ENCODE measurements at places on chromosomes 12 and 14.

DNA sequence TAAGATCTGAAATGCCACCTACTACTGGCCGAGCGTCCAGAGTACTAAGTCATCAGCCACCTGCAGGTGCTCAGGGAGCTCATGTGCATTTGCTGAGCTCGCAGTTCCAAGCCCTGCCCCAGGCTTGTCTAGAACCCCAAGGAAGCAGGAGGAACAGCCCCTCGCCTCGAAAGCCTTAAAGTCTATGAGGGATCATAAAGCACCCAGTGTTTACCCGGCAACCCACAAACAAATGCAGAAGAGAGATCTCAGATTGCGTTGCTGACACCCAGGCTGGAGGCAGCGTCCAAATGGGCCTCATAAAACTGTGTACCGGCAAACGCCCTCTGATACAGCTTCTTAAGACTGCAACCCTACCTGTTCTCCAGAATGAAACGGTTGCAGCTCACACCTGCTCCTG is 6.8 kb downstream of the KDM2B start:
- DNase-seq: no peak

- no peak for DNase-seq
Measured at GRCh38 chr12:3928538-3929184, 55.5 kb upstream of the PARP11 start.

DNA sequence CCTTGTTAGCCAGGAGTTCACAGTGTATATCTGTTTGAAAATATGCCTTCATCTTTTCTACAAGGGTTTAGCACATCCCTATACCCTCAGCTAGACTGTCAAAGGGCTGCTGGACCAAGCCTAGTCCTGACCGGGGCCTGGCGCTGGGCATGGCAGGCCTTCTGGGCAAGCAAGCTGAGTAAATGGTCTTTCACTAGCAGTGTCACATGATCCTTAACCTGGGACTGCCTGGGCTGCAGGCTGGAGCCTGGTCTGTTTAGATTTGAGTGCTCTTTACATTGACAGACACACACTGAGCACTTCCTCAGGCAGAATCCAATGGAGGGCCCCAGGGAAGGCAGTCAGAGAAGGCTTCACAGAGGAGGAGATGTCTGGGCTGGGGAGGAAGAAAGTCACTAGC is 6.9 kb upstream of the AVIL start:
- no peak for DNase-seq

- DNase-seq: no peak
Measured at GRCh38 chr14:26522967-26523366, 74.9 kb downstream of the NOVA1 start.

- DNase-seq: peak; percentile 37
Measured at GRCh38 chr14:32075672-32076277, 1.3 kb upstream of the ARHGAP5 start.

DNA sequence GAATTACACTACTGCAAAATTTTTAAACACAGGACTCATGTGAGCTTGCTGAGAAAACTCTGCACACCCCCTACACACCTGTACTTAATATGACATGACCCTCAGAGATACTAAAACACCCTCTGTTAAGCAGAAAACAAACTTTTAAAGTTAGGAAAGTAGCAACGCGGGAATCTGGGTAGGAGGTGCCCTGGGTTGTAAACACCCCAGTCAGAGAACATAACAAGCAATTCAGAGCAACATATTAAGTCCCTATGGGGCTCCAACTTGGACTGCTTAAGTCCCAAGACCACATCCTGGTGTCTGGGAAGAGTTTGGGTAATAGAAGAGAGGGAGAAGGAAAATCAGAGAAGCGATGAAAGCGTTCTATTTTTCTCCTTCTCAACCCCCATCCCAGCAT is 1.2 kb downstream of the ATF7 start:
- DNase-seq: no peak

- DNase-seq: no peak
Measured at GRCh38 chr14:101058571-101058970, 155.0 kb upstream of the RTL1 start.

GRCh38 chr14:50055461-50056228 is 60.7 kb downstream of the VCPKMT start:
- DNase-seq: peak; percentile 33

DNA sequence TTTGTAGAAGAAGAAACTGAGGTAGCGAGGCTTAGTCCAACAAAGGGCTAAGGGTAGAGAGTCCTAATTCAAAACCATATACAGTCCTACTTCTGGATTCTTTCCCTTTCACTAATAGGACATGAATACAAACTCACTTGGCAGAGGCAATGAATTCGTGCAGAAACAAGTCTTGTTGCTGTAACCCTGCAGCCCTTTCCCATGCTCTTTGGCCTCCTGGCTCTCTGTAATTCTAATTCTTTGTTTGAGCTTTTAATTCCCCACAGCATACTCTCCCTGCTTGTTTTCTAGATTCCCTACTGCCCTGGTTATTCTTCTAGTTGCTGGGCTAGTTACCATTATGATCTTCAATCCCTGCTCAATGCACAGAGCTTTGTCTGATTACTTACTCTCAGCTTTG is 381.4 kb downstream of the ETNK1 start:
- DNase-seq: no peak

GRCh38 chr12:56874821-56875220 is 59.4 kb downstream of the SDR9C7 start:
- no peak for DNase-seq

DNA sequence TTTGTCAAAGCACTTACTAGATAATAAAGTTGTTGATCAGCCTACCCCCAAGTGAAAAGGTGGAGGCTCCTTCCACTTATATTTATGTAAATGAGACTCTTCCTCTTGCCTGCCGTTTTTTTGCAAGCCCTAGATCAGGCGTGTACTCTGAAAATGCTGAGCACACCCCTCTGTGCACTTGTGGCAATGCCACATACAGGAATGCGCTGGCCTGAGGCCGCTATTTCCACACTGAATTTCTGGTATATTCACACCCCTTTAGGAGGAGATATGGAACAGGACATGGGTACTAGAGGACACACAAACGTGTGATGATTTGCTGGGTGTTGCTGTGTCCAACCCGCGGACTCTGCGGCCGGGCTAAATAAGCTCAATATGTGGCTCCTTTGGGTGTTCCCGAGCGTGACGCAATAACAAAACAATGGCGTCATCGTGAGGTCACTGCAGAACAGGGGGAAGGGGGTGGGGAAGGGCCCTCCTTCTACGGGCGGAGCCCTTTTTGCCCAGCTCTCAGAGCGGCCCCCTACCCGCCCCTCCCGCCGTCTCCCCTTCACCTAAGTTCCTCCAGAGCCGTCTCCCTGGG is 554 bp upstream of the TSPAN31 start:
- DNase-seq: peak; percentile 91

DNA sequence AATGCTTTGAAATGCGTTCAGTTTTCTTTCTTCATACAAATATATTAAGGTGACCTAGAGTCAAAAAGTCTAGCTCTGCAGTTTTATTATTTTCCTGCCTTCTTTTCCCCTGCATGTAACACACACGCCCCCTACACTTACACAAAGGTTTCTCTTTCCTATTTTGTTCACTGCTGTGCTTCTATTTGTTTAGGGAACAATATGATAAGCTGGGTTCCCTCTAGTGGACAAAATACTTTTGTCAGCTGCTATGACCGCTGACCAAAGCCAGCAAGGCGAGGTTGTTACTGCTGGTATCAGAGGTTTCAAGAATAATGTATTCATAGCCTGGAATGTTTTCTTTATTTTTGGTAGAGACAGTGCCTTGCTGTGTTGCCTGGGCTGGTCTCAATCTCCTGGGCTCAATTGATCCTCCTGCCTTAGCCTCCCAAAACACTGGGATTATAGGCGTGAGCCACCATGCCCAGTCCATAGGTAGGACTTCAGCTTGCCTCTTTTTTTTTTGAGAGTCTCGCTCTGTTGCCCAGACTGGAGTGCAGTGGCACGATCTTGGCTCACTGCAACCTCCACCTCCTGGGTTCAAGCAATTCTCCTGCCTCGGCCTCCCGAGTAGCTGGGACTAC is 33.4 kb downstream of the FNTB start:
- DNase-seq: peak; percentile 72

GRCh38 chr14:51848120-51848519 is 12.3 kb upstream of the GNG2 start:
- DNase-seq: no peak

- peak; percentile 11 for DNase-seq
Measured at GRCh38 chr14:75454963-75455546, 27.2 kb downstream of the JDP2 start.

- DNase-seq: peak; percentile 44
Measured at GRCh38 chr12:123971770-123972456, 718 bp downstream of the CCDC92 start.

DNA sequence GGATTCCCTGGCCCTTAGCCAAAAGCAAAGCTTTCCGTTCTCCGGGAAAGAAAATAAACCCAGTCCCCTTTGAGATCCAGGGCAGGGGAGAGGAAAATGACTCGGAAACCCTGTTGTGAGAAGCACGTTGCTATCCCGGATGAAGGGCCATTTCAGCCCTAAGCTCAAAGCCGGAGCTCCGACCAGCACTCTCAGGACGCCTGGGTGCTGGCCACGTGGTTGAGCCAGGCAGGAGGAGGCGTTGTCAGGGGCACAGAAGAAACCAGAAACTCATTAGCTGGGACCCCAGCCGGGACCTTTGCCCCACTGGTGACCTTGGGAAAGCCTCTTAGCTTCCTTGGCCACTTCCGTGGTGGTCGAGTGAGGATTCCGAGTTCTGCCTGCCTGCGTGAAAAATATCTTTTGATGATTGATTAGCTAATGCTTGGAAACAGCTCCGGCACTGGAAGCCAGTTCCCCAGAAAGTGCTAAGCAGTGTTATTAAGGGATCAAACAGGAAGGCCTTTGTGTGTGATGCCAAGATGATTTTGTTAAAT is 57.6 kb upstream of the FZD10 start:
- no peak for DNase-seq

DNA sequence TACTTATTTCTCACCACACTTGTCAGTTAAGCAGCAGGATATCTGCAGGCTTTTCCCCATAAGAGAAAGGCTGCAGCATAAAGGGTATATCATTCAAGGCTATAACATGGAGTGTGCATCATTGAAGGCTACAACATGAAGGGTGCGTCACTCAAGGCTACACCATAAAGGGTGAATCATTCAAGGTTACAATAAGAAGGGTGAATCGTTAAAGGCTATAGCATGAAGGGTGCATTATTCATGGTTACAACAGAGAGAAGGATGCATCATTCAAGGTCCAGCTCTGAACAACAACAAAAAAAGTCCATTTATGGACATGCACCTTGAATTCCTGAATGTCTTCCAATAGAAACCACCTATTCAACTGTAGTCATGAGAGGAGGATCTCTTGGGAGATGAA is 32.8 kb upstream of the LUM start:
- no peak for DNase-seq

- DNase-seq: no peak
Measured at GRCh38 chr12:13386323-13387039, 190.0 kb downstream of the EMP1 start.

- peak; percentile 78 for DNase-seq
Measured at GRCh38 chr12:30847259-30847658, 79.3 kb upstream of the TSPAN11 start.

GRCh38 chr12:57069523-57069922 is 9.1 kb downstream of the NEMP1 start:
- DNase-seq: peak; percentile 81

DNA sequence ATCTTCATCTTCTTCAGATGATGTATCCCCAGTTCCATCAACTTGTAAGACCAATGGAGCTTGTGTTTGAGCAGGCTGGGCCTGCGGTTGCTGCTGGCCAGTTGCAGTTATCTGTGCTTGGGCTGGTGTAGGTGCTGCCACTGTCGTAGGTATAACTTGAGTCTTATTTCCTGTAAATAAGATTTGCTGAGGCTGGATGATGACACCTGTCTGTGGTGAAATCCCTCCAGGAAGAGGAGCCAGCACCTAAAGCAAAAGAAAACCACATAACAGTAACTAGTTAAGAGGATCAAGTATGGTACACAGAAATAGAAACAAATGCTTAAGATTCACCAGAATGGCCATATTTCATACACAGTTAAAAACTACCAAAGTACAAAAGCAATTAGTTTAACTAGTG is 28.2 kb downstream of the GTF2A1 start:
- no peak for DNase-seq

DNA sequence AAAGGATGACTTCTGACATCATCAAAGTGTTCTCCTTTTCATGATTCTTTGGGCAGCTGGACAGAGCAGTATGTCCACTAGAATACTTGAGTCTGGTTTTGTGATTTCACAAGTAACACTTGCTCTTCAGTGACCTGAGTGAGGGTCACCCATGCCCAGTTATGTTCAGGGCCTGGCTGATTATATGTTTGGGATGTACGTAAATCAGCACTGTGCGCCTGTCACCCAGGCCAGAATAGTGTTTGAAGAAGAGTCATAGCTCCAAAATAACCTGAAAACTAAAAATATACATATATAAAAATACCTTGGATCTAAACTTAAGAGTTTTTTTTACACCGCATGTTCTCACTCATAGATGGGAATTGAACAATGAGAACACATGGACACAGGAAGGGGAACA is 3.8 kb downstream of the BICD1 start:
- DNase-seq: no peak

- DNase-seq: peak; percentile 73
Measured at GRCh38 chr12:57342207-57342691, 88.6 kb downstream of the R3HDM2 start.

- DNase-seq: no peak
Measured at GRCh38 chr12:93056971-93057535, 128.0 kb upstream of the EEA1 start.
